GM12891 (cell line): ENCODE measurements at places on chromosomes 11 and 22.

DNA sequence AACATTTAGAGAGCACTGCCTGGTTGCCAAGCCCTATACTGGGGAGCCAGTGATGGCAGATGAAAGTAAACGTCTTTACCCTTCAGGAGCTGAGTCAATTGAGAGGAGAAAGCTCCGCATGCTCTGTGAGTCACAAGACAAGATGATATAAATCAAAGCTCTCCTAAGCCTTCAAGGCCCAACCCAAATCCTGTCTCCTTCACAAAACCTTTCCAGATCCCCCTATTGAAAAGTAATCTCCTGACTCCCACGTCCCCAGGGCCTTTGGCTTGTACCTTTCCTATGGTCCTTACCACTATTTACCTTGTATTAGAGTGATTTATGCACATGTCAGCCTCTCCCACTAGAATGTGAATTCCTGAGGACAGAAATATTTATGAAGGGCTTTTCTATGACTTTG is 230.1 kb upstream of the TENM4 start:
- DNase-seq: no peak

- no peak for DNase-seq
Observed at GRCh38 chr11:27058456-27058855, 17.8 kb downstream of the BBOX1 start.

DNA sequence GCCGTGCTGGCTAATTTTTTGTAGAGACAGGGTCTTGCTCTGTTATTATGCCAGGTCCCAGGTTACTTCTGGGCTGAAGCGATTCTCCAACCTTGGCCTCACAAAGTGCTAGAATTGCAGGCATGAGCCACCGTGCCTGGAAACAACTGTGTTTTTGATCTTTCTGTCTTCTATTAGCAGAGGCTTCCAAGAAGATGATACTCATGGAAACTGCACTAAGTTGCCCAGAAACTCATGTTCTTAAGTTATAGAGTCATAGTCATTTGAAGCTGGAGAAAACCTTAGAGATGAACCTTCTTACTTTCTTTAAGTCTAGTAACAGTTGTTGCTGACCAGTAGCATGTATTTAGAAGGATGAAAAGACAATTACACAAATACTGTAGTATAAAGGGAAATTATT is 37.1 kb upstream of the HSPA8 start:
- no peak for DNase-seq

DNA sequence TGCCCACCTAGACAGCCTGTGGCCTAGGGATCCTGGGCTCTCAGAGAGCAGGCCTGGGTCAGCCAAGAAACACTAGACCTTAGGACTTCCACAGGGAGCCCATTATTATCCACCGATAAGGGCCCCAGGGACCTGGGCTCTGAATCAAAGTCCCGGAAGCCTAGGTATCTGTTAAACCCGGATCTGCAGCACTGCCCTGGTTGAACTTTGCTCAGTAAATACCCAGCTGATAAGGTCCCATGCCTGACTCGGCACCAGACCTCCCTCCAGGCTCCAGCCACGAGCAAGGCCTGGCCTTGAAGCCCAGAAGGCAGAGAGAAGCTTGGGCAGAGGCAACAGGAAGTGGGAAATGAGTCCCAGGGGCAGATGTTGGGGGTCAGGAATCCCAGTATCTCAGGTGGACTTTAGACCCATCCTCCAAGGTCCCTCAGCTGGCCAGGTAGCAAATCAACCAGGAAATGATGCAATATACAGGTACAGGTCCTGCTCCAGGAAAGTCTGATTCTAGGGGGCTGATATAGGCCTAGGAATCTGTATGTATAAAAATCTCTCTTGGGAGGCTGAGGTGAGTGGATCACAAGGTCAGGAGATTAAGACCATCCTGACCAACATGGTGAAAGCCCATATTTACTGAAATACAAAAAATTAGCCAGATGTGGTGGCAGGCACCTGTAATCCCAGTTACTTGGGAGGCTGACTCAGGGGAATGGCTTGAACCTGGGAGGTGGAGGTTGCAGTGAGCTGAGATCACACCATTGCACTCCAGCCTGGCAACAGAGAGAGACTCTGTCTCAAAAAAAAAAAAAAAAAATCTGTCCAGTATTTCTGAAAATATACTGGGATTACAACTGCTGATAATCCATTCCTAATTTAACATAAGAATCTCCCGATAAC is 18.7 kb downstream of the POU2AF1 start:
- no peak for DNase-seq

DNA sequence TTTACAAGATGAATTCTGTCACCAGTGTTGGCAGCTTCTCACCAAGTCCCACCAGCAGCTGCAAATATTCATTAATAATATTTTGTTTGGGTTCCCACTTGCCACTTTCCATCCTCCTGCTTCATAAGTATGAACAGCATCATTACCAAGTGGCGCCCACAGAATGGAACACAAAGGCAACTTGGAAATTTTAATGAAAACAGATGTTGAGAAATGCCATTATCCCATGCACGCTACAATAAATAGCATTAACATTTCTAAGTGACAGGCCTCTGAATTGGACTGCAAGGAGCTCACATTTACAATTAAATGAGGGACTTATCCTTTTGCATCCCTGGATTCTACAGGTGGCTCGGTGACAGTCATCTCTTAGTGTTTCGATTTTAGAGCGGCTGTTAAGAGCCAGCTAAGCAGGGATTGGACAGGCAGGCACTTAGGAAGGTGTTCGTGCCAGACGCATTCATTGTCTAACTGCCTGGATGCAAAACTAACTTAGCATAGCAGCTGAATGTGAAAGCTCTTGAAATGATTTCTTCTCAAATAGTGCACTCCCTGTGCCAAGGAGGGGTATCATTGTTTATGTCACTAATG is 170.3 kb downstream of the KIRREL3 start:
- DNase-seq: no peak
